ENCODE measurements at places on chromosomes 5 and 9. TPM values are rescaled to one million over a fixed set of nuclear protein-coding genes. Genes with fewer than 3 reads are reported as not detected.

DNA sequence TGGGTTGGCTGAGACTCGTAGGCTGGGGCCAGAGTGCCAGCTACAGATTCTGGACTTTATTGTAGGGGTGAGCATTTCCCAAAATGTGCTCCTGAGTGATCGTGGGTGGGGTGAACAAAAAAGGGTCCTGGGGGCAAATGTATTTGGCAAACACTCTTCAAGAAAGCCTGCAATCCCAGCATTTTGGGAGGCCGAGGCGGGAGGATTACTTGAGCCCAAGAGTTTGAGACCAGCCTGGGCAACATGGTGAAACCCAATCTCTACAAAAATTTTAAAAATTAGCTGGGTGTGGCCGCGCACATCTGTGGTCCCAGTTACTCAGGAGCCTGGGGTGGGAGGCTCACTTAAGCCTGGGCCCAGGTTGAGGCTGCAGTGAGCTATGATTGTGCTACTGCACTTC is 55.5 kb upstream of the CDKN2AIPNL start:
- no peak for DNase-seq

Gene HSDL2
- 35.7 TPM for polyA plus RNA-seq

GRCh38 chr9:124248960-124249359 is 8.8 kb upstream of the NEK6 start:
- DNase-seq: no peak

DNA sequence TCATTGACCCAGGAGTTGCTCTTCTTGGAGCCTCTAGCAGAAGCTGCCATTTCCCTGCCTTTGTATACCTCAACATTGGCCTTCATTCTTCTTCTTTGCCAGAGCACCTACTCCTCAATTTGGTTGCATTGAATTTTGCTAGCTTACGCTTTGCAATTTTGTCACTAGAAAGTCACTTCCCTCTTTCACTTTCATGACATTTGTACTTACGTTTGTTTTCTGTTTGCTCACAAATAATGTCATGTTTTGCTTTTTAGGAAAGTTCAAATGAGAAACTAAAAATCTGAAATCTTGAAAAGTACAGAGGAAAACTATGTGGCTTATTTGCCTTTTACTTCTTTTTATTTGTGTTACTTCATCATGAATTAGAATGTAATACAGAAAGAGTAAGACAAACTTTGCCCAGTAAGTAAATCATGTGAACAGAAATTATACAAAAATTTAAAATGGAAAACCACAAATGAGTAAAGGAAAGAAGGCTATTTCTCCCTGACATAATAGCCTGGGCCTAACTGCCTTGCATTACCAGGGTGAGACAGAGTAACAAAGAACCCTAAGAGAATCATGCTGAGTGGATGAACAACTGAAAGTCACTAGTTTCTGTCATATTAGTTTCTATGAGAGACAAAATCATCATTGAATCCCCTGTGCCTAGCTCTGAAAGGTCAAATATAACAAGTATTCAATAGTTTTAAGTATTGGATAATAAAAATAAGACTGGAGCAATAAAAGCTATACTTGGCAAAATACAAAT is 7.4 kb upstream of the IFNA1 start:
- DNase-seq: no peak

Gene MPDZ
- polyA plus RNA-seq: 31.6 TPM

GRCh38 chr5:122014236-122014935 is 52.6 kb downstream of the SRFBP1 start:
- no peak for DNase-seq

Gene AIF1L
- polyA plus RNA-seq: 0.31 TPM

Gene ANKRD18A
- polyA plus RNA-seq: not detected

DNA sequence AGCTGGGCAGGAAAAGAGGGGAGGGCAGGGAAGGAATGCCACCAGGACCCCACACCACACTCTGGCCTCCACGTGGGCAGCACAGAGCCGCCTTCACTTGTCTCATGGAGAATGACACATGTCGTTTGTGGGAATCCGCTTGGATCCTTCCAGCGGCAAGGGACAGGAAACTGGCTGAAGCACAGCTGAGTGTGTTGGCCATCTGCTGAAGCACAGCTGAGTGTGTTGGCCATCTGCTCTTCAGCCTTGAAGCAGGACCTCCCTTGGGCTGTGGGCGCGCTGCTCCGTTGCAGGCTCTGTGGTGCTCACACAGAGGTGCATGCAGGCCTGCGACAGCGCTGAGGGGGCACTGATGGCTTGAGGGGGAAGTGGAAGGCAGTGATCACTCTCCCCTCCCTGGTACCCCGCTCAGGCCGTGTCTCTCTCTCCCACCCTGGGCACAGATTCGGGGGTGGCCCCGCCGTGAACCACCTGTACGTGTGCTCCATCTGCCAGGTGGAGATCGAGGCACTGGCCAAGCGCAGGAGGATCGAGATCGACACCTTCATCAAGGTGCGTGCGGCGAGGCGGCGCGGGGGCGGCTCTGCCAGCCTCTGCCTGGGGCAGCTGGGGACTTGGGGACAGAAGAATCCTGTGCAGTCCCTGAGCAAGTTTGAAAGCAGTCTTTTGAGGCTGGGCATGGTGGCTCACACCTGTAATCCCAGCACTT is 40.6 kb downstream of the USP20 start:
- no peak for DNase-seq

- DNase-seq: no peak
These were observed 68.1 kb downstream of the UBE2R2 start for GRCh38 chr9:33884856-33885701.

DNA sequence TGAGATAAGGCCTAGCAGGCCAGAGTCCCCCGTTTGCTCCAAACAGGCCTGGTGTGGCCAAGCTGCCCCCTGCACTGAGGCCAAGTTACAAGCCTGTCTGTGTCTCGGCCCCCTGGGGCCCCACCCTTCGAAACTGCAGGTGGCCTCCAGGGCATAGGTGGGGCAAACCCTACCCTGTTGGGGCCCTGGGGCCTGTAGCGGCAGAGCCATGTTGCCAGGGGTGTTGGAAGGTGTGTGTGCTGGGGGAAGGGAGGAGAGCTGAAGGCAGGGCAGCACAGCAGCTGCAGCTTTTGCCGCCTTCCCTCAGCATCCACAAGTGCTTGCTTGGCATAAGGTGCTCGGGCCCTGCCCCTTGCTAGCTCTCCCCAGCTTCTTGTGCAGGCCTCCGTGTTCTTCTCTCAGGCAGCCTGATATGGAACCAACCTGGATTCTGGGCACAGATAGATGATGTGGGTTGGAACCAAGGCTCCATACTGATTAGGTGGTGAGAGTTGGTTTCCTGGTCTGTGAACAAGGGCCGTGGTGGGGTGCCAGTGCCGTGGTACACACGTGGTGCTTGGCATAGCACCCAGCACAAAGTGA is 12.7 kb downstream of the IRF1 start:
- DNase-seq: no peak

DNA sequence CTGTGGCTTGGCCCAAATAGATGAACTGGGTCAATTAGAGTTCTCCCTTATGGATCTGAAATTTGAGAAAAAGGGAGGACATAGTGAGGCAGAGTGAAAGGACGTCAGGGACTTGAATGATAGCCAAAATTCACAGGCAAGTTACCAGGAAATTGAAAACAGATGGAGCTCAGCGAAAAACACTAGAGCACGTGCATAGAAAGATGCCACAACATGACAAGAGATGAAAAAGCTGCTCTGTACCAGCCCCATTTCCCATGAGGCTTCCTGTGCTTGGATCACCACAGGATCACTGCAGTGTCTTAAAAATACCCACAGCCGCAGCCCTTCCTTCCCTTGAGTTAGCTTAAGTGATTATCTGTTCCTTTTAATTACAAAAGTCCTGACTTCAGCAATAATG is 39.0 kb upstream of the HOMER1 start:
- no peak for DNase-seq

Gene BAAT
- polyA plus RNA-seq: not detected

Gene MAML1
- 4.9 TPM for polyA plus RNA-seq

GRCh38 chr9:80158554-80159170 is 586.9 kb downstream of the TLE4 start:
- DNase-seq: no peak

GRCh38 chr9:17600962-17601593 is 22.2 kb downstream of the SH3GL2 start:
- DNase-seq: peak; percentile 20

DNA sequence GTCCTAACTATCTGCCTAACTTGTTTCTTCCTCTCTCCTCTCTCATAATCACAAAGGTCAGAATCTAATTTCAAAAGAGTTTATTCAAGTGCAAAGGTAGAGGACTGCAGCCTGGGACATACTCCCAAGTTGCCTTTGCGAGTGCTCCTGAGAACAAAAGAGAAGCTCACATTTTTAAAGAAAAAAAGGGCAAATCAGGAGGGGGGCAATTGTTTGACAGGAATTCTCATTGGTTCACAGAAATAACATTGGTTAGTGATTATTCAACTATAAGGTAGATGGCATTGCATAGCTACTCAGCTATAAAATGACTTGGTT is 108.1 kb upstream of the RAI14 start:
- DNase-seq: no peak

GRCh38 chr5:179415291-179416060 is 70.2 kb upstream of the ADAMTS2 start:
- no peak for DNase-seq

Gene BTNL3
- polyA plus RNA-seq: not detected

GRCh38 chr9:106310782-106311181 is 552.2 kb upstream of the ZNF462 start:
- no peak for DNase-seq

GRCh38 chr5:35608881-35609779 is 8.5 kb upstream of the SPEF2 start:
- no peak for DNase-seq

Gene C9orf43
- 0.56 TPM for polyA plus RNA-seq

Data from AG04450 (cell line).